ENCODE measurements at places on chromosomes 7 and 10.

DNA sequence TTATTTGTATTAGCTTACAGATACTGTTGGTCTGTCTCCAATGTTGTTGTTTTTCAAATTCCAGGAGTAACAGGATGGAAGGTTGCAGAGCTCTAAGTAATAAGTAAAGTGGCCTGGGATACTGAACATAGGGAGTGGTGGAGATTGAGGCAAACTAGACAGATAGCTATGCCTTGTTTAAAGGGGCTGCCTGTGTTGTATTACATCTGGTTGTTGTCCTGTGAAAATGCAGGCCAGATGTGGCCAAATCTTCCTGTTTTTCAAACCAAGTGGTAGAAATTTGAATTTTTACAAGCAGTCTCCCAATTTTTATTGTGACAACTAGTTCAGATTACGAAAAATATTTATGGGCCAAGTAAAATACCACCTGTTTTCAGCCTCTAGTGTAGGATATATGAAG is 33.5 kb downstream of the BICC1 start:
- DNase-seq = no peak

- DNase-seq = no peak
Measured at GRCh38 chr10:110073896-110074295, 66.1 kb downstream of the ADD3 start.

DNA sequence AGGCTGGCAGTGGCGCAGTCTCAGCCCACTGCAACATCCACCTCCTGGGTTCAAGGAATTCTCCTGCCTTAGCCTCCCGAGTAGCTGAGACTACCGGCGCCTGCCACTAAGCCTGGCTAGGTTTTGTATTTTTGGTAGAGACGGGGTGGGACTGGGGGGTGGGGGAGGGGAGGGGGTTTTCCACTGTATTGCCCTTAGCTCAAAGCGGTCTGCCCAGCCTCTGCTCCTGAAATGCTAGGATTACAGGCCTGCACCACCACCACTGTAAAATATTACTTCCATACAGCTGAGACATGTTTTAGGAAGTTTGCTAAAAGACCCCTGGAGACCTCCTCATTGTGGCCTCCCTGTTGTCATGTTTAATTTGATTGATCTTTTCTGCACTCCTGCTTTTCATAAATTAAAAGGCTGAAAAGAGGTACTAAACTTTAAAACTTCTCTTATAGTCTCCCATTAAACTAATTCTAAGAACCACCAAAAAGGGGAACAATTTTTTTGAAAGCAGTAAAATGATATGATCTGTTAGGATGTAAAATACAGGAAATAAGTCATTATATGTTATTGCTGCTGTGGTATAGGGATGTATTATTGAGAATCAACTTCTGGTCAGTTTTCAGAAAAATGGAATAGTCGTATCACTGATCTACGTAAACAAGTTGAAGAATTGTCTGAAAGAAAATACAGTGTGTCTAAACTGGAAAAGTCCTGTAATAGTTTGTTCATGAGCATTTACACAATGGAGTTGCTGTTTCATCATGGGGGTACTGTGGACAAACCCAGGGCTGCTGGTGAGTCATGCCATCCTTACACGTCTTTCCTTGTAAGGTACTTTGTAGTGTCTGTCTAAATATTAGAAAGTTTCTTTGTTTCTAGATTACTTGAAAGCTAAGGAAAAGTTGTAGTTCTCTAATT is 72.9 kb upstream of the TMEM248 start:
- peak; percentile 6 for DNase-seq

- DNase-seq = no peak
Measured at GRCh38 chr10:132738454-132739224, 47.3 kb downstream of the NKX6-2 start.

- DNase-seq = no peak
Measured at GRCh38 chr10:102240467-102241031, 763 bp downstream of the PITX3 start.

DNA sequence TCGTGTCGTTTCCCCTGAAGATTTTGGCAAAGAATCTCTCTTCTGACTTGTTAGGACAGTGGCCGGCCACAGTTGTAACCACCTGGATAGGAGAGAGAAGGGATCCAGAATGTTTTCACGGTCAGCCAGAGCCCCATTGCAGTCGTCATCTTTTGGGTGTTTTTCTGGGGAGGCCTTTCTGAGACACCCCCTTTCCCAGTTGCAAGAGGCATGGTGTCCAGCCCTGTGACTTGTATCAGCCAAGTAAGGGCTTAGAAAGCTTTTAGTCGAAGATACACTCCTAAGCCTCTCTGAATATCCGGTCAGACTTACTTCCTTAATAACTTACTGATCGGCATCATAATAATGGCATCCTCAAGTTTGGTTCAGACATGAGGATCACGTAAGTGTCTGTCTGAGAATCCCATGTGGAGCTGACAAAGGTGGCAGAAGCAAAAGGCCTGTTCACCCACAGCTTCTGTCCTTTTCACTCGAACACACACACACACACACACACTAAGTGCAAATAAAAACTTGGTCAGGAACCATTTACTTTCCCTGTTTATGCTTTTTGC is 435.7 kb upstream of the GALNT17 start:
- no peak for DNase-seq

- DNase-seq = peak; percentile 87
Measured at GRCh38 chr7:105691680-105692564, 110.6 kb upstream of the EFCAB10 start.

DNA sequence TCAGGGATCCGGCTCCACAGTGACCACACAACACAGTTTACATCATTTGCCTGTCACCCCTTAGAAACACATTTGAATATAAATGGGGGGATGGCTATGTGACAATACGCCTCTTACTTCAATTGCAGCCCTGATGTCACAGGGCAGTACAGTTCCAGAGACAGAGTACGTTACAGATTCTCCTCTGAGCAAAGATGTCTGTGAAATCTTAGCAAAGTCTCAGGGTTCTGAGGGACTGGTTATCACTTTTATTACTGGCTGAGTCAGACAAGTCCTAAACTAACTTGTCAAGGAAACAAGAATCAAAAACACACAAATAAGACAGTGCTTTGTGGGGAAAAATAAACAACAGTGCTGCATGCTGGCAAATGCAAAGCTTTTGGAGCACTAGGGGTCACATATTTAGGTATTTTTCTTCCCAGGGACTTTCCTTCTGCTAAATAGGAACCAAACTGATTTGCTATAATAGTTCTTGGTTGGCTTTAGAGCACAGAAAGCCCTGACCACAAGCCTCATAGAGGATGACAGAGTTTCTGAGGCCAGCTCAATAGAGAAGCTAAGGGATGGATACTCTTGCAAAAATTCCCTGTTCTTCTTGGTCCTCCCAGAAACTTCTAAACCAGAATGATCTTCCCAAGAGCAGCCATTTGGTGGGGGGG is 501.6 kb downstream of the GRID1 start:
- DNase-seq = no peak

GRCh38 chr7:39336442-39336841 is 229.8 kb upstream of the YAE1 start:
- no peak for DNase-seq

- DNase-seq = peak; percentile 67
Measured at GRCh38 chr10:97914837-97915211, 65.2 kb downstream of the GOLGA7B start.

GRCh38 chr7:36490419-36490830 is 100.8 kb downstream of the ANLN start:
- DNase-seq = no peak

DNA sequence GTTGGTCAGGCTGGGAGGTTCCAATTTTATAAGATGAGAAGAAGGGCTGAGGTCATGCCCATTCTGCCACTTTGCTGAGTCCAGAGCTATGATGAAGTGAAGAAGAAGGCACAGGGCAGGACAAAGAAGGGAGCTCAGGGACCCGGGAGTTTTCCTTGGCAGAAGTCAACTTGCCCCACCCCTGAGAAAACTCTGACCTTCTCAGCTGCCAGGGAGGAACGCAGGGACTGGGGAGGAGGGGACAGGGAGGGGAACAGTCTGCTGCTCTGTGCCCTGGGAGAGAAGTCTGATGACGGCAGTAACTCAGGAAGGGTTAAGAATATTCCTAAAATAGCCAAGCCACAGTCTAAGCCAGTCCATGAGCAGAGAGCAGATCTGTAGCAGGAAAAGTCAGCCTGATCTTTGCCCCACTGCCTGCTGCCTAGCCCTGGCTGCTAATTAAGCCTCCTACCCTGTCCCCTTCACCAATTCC is 11.7 kb downstream of the ADIRF start:
- no peak for DNase-seq

- DNase-seq = no peak
Measured at GRCh38 chr7:40711706-40712105, 576.9 kb downstream of the SUGCT start.

DNA sequence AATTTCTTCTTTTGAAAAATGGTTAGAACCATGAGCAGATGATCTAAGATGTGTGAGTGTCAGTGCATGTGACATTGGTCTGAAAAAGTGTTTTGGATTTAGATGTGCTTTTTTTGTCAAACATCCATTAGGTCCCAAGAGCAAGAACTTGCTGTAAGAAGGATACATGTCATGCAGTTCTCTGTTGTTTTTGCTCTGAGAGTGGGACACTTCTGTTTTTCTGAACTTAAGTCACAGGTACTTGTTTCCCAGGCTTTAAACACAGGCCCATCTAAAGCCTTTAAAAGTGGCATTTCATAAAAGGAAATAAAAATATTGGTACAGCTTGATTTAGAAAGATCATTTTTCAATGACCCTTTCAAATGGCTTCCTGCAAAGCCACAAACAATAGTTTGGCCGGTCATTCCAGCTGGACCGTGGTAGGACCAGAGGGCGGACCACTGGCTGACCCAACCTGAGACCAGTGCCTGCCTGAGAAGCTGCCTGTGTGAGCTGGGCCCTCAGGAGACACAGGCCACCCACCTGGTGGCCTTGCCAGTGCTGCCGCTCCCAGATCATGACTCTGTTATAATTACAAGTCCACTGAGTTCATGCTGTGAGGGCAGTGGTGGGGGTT is 92.7 kb downstream of the EEPD1 start:
- no peak for DNase-seq

- DNase-seq = no peak
Measured at GRCh38 chr7:137625197-137625596, 221.6 kb downstream of the DGKI start.

- DNase-seq = no peak
Measured at GRCh38 chr10:125038637-125039036, 96.7 kb downstream of the ZRANB1 start.

GRCh38 chr7:127900141-127900540 is 131.1 kb downstream of the LRRC4 start:
- no peak for DNase-seq

DNA sequence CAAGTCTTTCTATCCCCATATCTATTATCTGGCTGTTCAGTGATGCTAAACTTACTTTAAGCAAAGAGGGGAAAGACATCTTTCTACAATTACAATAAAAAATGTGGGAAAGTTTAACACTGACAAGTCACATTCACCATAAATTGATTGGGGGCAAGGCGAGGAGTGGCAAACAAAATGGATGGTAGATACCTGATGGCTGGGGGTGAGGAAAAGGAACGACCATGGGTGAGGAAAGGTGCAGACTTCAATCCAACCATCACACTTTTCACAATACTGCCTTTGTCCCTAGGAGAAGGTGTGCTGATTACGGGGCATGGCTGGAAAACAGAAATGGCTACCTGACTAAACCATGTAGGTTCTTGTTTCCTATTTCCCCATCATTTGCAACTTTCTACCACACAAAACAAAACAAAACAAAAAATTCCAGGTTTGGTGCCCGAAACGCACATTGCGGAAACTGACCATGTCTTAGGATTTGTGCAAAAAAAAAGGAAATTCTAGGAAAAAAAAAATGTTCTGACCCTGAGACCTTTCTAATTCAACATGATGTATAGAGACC is 3.8 kb downstream of the RELN start:
- no peak for DNase-seq

- DNase-seq = no peak
Measured at GRCh38 chr10:101940916-101941315, 97.3 kb upstream of the KCNIP2 start.

DNA sequence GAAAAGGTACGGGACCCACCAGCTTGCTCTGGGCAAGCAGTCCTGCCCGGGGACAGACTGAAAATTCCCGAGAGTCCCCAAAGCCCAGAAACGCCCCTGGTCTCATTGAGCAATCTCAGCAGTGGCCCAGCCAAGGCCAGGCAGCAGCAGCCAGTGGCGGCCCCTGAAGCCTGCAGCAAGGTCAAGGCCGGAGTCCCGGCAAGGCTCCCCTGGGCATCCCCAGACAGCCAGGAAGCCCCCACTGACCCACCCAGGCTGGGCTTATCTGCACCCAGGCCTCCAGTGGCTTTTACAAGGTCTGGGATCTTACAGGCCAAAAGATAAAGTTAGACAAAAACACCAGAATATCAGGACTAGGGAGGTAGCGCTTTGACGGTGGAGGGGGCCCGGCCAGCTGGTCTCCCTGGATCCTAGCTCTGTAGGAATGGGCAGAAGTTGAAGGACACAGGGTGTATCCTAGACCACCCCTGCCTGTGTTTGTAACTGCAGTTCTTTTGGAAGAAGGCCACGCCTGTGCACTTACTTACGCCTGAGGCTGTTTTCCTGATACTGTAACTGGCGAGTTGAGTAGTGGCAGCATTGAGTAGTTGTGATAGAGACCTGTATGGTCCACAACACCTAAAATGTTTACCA is 130.5 kb upstream of the NPS start:
- DNase-seq = no peak

DNA sequence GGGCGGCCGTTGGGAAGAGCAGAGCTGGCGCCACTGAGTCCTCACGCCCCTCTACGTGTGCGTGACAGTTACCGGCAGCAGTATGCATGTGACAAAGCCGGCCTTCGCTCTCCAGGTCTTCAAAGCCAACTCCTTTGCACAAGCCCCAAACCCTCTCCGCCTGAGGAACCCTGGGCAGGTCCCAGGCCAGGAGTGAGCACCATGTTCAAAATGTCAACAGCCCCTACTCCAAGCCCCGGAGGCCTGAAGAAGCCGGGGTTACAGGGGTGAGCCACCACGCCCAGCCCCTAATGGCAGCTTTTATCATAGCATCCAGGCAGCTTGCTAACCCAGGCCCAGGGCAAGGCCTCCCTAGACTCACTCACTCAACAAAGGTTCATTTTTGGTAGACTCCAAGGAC is 70.8 kb downstream of the OAT start:
- no peak for DNase-seq

GRCh38 chr7:64313740-64314491 is at the start of gene ZNF736:
ZNF736 (plus strand) TSS chr7:64313961; CDS start chr7:64314151, 190 bp downstream.
- peak; percentile 93 for DNase-seq

- DNase-seq = no peak
Measured at GRCh38 chr10:22962817-22963216, 35.0 kb downstream of the ARMC3 start.

DNA sequence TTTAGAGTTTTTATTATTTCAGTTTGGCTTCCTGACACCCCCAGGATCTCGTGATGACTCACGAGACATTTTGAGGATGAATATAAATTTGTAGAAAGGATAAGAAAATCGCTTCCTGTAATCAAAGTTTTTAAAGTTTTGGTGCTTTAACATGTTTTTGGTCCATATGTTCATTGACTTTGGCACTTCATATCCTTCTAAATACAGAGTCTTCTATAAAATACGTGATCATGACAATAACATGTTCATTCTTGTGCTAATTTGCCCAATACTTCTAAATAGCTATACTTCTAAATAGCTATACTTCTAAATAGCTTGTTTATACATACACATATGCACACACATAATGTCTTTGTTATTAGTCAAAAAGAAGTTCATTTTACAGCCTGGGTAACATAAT is 341.9 kb downstream of the PLXDC2 start:
- no peak for DNase-seq

- DNase-seq = no peak
Measured at GRCh38 chr7:2993868-2994267, 49.8 kb downstream of the CARD11 start.

Data from CD4-positive, alpha-beta T cell treated with Interleukin-21 for 1 hour (primary cell).